Stimulated activated CD4-positive, alpha-beta T cell treated with anti-CD3 and anti-CD28 coated beads, Interleukin-1b, Interleukin-23, amount 100 ng/mL, for 1 hour (primary cell): ENCODE measurements at places on chromosomes 6 and 20.

DNA sequence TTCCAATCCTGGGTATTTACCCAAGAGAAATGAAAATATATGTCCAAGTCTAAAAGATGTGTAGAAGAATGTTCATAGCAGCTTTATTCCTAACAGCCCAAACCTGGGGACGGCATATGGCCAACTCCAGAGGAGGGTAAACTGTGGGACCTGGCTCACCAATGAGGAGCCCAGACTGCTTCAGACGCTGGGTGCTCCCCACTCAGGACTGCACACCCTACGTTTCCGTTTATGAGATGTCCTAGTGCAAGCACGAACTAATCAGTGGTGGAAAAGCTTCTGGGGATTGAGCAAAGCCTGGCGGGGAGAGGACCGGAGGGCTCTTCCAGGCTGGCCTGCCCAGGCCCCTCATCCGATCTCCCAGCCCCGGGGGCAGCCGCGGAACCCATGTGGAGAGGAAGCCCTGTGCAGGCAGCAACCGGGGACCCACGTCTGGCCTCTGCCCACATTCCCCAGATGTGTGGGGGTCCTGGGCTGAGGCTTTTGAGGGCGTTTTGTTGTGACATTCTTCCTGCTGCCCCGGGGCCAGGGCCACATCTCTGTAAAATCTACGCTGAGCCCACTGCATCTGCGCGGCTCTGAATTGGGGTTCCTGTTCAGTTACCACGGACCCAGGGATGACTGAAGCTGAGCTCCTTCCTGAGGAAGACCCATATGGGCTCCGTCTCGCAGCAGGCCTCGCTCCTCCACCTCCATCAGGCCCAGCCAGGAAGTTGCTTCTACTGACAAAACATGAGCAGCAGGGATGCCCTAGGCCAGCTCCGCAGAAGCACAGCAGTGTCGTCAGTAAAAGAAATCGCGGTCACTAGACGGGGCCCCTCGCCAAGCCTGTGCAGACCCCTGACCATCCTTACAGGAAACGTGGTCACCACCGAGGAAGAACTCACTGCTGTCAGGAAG lies 188.0 kb downstream of the DLL1 start:
- DNase-seq: no peak

- DNase-seq: no peak
These were observed 61.9 kb downstream of the GJA10 start for GRCh38 chr6:89956182-89956581.

GRCh38 chr6:158475344-158476302 lies 84.3 kb upstream of the TMEM181 start:
- no peak for DNase-seq

GRCh38 chr6:117483645-117484016 lies 1.2 kb downstream of the DCBLD1 start:
- DNase-seq: no peak

- DNase-seq: no peak
These were observed 76.1 kb downstream of the IRF4 start for GRCh38 chr6:467671-468082.

GRCh38 chr20:58839991-58840747 lies 10.5 kb downstream of the GNAS-AS1 start:
- DNase-seq: no peak

DNA sequence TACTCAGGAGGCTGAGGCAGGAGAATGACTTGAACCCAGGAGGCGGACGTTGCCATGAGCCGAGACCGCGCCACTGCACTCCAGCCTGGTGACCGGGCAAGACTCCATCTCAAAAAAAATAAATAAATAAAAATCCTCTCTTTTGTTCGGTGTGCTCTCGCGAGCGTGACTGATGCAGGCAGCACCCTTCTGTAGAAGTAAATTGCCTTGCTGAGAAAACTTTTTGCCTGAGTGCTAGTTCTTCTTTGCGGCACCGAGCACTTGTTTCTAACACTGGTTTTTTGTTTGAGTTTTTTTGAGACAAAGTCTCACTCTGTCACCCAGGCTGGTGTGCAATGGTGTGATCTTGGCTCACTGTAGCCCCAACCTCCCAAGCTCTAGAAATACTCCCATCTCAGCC lies 30.5 kb downstream of the PLN start:
- DNase-seq: no peak

DNA sequence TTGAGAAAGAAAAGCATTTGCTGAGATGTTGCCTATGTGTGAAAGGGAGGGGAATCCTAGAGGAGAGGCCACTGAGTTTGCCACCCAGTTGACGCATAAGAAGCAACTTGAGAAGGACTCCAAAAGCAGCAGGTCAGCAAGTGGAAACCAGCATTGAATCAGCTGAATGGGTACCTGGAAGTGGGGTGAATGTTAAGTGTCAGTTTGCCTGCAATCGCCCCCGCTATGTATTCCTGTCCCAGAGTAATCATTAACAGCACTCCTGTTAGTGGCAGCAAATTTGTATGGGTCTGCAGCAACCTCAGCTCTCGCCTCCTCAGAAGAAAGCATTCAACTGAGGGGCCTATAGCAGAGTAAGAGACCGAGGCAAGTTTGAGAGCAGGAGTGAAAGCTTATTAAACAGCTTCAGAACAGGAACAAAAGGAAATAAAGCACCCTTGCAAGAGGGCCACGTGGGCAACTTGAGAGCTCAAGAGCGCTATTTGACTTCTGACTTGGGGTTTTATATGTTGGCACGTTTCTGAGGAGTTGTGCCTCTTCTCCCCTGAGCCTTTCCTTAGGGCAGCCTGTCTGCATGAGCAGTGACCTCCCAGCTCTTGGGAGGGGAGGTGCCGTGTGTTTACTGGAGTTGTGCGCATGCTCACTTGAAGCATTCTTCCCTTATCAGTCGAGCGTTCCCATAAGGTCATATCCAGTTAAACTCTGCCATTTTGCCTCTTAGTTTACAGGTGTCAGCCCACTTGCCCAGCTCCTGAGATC lies 122.6 kb upstream of the PHACTR1 start:
- no peak for DNase-seq

GRCh38 chr20:57593134-57593886 lies 26.9 kb downstream of the ZBP1 start:
- no peak for DNase-seq

- no peak for DNase-seq
These were observed 1.6 kb downstream of the PRDM1 start for GRCh38 chr6:106087548-106088325.

- DNase-seq: no peak
These were observed 71.4 kb upstream of the PRSS16 start for GRCh38 chr6:27176096-27176495.

- DNase-seq: no peak
These were observed 20.8 kb upstream of the TCFL5 start for GRCh38 chr20:62882426-62882825.

GRCh38 chr6:36688739-36689075 lies 8.9 kb upstream of the RAB44 start:
- DNase-seq: no peak

- no peak for DNase-seq
These were observed 36.9 kb downstream of the STK38 start for GRCh38 chr6:36510365-36510764.

GRCh38 chr20:6034134-6034969 lies 19.5 kb downstream of the LRRN4 start:
- no peak for DNase-seq

- no peak for DNase-seq
These were observed 37.7 kb downstream of the F13A1 start for GRCh38 chr6:6282716-6283115.

- DNase-seq: no peak
These were observed 27.6 kb downstream of the SLC22A23 start for GRCh38 chr6:3429211-3429610.

- DNase-seq: no peak
These were observed 76.9 kb downstream of the CD24 start for GRCh38 chr6:106897580-106897979.

DNA sequence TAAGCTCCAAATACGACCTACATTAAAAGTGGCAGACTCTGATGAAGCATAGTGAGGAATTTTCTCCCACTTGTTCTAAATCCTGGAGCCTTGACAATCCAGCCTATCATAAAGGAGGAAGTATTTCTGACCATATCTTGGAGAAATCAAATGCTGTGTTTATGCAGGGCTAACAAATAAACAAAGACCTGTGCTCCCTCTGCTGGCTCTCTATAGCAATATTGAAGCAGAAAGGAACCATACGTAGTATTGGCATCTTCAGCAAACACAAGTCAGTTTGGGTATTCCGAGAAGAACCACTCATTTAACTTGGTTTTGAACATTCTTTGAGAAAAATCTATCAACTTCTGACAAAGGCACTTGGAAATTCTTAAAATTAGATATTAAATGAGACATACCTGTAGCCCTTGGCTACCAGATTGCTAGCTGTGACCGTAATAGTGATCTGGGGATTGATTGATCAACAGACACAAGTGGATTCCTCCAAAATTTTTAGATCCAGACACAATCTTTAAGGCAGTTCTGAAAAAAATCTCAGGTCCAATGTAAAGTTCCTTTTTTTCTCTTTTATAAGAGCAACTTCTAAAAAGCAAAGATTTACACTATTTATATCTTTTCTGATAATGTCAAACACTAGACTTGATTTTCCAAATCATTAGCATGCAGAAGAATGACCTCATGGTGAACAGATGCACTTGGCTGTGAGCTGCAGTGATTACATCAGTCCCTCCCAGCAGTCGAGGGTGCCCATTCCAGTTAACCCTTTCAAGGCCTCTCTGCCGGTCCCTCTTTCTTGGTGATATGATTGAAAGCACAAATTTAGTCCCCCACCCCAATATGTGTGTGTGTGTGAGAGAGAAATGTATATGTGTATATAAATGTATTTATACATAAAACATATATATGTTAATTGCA lies 40.2 kb downstream of the INSM1 start:
- DNase-seq: no peak

GRCh38 chr6:112085286-112086065 lies 1.8 kb downstream of the TUBE1 start:
- no peak for DNase-seq

DNA sequence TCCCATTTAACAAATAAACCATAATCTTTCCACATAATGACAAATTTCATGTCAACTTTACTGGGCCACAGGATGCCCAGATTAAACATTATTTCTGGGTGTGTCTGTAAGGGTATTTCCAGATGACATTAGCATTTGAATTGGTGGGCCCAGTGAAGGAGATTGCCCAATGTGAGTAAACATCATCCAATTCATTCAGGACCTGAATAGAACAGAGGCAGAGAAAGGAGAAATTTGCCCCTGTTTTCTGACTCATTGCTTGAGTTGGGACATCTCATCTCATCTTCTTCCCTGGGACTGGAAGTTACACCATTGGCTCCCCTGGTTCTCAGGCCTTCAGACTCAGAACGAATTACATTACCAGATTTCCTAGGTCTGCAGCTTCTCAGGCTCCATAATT lies 142.9 kb downstream of the TPBG start:
- no peak for DNase-seq

- DNase-seq: no peak
These were observed 243.1 kb downstream of the LRFN2 start for GRCh38 chr6:40343877-40344565.

DNA sequence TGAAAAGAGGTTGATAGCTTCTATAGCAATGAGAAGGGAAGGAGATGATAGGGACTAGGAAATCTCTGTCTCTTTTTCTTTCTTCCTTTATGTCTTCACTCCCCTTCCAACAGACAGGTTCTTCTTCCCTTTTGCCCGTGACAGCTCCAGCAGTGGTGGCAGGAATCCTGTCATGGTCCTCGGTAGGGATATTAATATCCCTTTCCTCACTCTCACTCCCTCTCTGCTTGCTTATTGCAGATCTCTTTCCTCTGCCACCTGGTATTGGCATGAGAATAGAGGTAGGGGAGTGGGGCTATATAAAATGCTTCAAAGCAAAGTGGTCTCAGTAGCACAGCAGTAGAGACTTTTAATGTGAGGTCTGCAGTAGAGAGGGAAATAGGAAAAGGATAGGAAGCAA lies 19.7 kb downstream of the RAD21L1 start:
- DNase-seq: no peak

DNA sequence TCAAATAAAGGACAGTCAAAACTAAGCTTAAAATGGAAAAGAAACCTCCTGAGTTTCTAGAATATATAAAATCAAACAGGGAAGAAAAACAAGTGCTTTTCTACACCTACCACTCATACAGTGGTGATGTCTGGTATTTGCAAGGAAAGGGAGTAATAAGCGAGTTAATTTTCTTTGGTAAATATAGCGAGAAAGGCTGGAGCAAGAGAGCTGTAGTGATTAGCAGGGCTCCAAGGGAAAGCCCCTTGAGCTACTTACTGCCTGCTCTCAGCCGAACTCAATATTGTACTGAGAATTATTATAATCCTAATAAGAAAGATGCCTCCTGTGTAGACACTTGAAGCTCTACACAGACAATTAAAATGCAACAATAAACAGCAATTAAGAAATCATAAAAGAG lies 296.3 kb downstream of the LAMA2 start:
- DNase-seq: no peak

DNA sequence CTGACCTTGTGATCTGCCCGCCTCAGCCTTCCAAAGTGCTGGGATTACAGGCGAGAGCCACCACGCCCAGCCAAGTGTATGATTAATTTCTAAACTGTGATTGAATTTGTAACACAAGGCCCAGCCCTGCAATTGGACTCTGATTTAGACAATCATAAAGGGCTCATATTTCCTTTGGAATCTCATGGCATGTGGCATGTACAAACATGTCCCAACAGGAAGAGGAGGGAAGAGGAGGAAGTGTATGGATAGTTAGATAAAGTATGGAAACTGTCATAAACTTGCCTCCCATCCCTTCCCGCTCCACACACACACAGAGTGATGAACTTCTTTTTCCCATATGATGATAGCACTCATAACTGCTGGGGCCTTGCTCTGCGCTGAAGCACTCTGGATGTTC lies 27.2 kb upstream of the QKI start:
- DNase-seq: no peak

DNA sequence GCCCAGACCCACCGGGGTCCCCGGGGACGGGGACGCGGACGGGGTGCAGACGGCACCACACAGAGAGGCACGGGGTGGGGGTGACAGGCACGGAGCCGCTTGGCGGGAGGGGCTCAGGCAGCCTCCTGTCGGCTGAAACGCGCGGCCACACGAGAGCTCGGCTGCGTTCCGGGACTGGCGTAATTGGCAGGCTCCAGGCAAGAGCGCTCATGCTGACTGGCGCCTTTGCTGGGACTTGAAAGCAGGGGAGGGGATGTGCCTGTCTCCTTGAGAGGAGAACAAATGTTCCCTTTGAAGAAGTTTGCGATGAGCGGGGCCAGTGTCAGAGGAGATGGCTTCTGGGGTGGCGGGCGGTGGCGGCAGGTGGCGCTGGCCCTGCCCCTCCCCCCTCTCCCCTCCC lies 25.8 kb downstream of the BHLHE23 start:
- DNase-seq: no peak

DNA sequence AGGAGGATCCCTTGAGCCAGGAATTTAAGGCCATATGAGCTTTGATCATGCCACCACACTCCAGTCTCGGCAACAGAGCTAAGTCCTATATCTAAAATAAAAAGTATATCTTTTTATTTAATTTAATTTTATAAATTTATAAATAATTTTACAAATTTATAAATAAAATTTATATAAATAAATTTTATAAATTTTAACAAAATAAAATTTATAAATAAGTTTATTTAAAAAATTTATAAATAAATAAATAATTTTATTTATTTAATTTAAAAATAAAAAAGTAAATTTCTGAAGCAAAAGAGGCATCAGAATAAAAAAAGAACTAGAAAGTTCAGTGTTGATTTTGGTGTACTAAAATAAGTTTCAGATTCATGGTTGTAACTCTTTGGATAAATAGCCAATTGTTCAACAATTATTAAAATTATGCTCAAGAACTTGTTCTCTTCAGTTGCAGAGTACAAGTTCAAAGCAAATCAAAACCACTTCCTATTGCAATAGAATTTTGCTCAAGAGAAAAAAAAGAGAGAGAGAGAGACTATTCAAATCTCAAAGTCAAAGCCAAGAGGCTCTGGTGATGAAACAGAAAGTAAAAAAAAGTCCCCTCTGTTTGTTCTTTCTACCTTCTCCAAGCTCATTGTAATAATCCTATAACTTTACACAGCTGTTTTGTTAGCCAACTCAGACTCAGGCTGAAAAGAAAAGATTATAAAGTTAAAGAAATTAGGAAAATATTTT lies 547.5 kb upstream of the ADGRB3 start:
- no peak for DNase-seq
